Fibroblast of mammary gland (primary cell): ENCODE measurements at places on chromosomes 6 and 20.

- DNase-seq: peak; percentile 60
Measured at GRCh38 chr6:125773387-125774341, 17.1 kb upstream of the NCOA7 start.

GRCh38 chr6:151004383-151005024, 139.0 kb downstream of the MTHFD1L start:
- DNase-seq: peak; percentile 94

GRCh38 chr6:134381959-134382358, 64.0 kb upstream of the SGK1 start:
- no peak for DNase-seq

GRCh38 chr6:24019830-24020229, 106.2 kb upstream of the NRSN1 start:
- DNase-seq: no peak

DNA sequence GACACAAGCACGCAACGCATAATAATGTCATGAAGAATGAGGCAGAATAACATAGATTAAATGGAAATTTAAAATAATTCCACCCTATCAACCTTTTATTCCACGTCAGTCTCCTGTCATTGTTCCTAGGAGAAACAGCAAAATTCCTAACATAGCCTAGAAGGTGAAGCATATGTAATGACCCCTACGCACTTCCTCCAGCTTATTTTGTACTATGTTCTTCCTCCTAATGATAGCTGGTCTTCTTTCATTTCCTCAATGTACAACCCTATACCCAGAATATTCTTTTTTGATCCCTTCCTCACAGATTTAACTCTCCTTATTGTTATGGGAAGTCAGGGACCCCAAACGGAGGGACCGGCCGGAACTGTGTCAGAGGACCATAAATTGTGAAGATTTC, 122.0 kb upstream of the CARMIL1 start:
- DNase-seq: no peak

DNA sequence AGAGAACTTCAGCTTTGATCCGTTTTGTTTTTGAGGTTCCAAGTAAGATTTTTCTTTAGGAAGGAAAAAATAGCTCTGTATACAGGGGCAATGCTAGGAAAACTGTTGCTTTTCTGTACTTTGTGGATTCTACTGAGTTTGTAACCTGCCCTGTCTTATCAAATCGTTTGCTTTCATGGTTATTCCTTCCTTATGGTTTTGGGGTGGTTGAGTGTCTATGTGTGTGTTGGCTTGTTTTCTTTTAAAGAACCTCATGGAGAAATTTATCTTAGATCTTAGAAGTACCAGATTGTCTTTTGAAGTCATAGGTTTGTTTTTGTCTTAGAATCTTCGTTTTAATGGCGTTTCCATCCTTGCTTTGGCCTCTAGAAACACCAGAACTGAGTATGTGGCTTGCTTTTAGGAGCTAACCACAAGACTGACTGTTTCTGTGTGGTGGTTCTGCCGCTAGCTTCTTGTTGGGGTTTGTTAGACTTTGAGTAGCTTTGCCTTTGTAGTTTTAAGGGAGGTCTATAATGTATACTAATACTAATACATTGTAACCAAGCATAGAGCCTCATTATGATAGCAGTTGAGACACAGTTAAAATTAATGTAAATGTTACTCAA, 86.8 kb downstream of the RPP40 start:
- no peak for DNase-seq

DNA sequence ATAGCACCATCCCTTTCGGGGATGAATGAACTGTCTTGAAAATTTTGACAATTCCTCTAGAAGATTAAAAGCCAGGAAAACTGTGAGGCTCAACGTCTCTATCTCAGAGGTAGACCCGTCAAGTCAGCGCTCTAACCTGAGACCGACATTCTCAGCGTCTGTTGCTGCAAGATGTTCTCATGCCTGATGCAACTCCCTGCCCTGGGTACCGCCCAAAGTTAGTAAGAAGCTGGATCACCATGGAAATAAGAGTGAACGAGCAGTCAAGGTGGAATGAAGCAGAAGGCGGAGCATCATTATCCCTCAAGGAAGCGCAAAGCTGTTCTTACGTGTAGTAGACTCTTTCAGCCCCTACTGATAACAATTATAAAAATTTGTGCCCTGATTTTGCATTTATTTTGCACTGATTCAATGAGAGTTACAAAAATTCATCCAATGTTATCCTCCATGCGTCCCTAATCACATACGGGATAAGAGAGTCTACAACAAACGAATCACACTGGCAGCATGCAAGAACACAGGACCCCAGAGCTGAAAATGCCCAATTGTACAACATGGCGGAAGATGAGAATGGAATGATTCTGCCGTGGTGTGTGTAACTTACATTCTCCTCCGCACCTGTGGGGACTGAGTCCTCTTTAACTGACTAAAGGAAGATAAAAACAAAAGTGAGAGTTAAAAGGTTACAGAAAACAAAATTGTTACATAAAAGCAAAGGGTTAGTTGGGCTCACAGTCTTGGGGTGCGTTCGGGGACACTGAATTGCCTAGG, 95.4 kb downstream of the BCAS1 start:
- no peak for DNase-seq

DNA sequence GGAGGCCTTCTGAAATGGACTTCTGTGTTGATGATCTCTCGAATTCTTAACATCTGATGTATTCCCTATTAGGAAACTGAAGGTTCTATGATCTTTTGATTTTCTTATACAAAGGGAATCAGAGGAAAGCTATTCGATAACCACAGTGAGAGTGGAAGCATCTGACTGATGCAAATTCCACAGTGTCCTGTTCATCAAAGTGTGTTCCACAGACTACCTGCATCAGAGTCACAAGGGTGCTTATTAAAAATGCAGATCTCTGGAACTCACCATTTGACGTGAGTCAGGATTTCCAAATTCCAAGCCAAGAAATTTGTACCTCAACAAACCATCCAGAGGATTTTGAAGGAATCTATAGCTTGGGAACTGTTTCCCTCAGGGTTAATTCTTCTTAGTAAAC, 4.4 kb upstream of the MEP1A start:
- no peak for DNase-seq

DNA sequence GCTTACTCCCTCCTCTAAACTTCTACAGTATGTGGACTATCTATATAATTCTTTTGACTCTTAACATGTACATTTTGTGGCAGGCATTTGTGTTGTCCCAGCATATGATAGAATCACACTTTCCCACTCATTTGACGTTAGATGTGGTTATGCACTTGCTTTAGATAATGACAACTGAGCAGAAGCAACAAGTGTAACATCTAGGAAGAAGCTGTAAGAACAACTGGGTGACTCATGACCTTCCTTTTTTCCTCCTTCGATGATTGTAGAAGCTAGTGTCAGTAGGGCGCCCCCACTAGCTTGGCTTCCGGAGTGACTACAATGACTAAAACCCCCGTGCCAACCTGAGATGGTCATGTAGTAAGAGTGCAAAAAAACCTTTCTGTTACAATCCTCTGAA, 74.6 kb upstream of the CEP85L start:
- DNase-seq: no peak

DNA sequence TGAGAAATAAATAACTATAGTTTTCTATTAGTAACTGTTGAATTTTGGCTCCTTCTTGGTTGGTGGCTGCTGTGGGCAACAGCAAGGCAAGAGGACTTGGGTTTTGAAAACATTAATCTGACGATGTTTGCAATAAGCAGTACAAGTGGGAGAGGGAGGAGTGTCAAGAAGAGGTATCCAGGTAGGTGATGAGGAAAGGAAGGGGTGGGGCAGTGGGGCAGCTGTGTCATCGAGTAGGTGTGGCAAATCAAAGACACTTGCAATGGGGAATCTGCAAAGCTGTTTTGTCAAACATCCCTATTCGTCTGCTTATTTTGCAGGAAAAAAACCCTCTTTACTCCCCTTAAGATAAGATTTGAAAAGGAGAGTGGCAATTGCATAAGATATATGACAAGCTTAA, 171.9 kb upstream of the MAP3K7 start:
- no peak for DNase-seq

DNA sequence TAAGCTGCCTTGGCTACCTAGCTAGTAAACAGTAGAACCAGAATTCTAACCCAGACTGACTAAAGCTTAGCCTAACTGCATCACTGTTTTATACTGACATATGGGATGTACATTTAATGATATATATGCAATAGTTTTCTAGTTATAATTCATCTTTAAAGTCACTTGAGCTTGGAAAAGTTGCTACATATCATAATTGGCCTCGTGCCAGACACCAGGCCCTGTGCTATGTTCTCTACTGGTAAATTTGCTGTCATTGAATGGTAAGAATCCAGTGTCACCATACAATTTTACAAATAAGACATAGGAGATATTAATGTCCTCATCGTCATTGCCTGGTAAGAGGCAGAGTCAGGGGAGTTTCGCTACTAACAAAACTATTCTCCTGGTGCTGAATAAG, 396.8 kb downstream of the CDKAL1 start:
- DNase-seq: no peak

DNA sequence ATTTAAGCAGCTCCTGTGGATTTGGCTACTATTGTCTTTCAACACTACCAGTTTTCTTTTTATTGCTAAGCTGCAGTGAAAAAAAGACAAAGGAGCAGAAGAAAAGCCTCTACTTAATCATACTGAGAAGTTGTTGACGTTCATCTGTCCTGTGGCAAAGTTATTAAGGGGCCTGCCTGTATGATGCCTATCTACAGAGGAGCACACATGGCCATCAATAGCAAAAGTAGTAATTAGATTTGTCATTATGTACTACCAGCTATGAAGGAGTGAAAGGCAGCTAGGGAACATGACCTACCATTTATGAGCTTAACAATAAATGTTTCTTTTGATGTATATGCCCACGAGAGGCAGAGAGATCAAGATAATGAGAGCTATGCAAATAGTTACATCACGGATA, 620.9 kb downstream of the PHF3 start:
- DNase-seq: no peak

GRCh38 chr20:62202083-62202395, 18.0 kb downstream of the HRH3 start:
- DNase-seq: peak; percentile 6

DNA sequence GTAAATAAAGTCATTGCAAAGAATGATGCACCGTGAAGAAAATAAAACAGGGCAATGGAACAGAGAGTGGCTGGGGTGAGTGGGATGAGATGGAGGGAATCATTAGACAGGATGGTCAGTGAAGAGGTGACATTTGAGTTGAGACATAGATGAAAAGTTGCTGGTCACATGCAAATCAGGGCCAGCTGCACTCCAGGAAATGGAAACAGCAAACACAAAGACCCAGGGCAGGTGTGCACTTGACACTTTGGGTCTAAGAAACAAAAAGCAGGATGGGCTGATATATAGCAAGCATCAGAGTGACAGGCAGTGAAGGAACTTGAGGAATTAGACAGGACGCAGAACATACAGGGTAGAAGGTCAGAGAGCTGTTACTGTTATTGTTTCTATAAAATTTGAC, 171.5 kb upstream of the RIPOR2 start:
- DNase-seq: no peak

- no peak for DNase-seq
Measured at GRCh38 chr6:95413789-95414188, 163.5 kb upstream of the MANEA start.

GRCh38 chr6:43890197-43891062, 120.4 kb downstream of the VEGFA start:
- DNase-seq: no peak

GRCh38 chr6:5713519-5713918, 293.2 kb downstream of the NRN1 start:
- DNase-seq: no peak

DNA sequence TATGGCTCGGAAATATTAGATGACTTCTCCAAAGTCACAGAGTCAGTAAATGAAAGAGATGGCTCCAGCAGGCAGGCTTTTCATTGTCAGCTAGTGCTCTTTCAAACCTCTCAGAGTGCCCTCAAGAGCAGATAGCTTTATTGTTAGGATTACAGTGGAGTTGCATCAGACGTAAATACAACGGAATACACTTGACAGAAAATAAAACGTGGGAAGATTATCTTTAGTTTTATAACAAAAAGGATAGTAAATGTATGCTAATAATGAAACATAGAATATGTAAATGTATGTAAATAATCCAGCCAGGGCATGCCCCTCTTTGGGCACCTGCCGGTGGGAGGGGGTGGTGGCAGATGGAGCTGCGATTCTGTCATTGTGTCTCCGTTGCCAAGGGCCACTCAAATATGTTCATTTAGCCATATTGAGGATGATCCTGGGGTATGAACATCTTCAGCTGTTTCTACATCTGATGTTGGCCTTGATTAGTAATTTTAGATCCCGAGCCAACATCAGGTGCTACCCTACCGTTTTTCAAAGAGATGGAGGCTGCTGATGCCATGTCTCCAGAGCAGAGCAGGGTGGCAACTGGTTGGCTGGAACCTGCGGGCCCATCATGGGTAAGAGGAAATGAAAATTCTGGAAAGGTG, 358.3 kb upstream of the SULF2 start:
- no peak for DNase-seq

DNA sequence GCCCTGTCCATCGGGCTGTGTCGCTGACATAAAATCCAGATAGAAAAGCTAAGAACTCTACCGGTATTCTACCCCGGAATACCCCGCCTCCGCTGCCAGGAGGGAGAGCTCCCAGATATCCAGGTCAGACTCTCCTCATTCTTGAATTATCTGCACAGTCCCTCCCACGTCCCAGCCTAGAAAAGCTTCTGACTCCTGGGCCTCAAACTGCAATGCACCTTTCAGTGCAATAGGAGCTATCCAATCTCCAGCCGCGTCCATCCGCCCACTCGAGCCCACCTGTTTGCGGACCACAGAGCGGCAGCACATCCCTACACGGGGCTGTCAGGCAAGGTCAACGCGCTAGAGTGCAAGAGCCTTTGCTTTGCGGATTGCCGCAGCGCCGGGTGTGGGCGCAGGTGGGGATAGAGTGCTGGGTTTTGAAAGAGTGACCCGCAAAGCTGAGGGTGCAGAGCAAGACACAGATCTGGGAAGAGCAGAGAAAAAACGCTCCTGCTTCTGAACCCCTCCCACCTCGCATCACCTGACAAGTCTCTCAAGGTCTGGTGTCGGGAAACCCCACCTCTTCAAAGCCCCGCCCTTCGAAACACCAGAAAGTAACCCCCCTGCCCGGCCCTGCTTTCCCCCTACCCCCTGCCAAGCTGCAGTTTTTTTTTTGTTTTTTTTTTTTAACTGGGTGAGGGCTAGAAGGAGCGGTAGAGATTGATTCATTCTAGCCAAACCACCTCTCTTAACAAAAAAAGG, 1.3 kb downstream of the TAPBP start:
- peak; percentile 76 for DNase-seq

DNA sequence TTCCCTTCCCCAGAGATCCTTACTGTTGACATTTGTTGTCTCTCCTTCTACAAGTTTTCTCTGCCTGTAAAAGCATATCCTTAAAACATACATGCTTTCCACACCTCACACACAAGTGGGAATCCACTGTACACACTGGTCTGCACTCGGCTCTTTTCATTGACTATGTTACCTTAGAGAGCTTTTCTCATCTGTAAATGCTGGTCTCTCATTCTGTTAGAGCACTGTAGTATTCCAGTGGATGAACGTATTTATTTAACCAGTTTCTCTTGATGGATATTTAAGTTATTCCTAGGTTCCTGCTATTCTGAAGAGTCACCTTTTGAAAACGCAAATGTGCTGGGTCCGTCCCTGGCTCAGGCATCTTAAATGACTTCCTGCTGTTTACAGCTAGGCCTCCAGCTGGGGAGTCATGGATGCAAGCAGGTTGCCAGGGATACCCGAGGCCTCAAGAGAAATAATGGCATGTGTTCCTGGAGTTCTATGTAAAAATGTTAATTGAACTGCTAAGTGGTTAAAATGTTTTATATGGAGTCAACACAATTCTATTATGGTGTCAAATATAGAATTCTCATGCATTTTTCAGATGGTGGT, 61.1 kb upstream of the TGM3 start:
- no peak for DNase-seq
